ENCODE measurements at places on chromosomes 2 and 18.

GRCh38 chr2:62858231-62858832, 152.8 kb downstream of the EHBP1 start:
- DNase-seq, result no peak

- DNase-seq, result no peak
These were observed 257.2 kb upstream of the CHAC2 start for GRCh38 chr2:53510401-53510800.

DNA sequence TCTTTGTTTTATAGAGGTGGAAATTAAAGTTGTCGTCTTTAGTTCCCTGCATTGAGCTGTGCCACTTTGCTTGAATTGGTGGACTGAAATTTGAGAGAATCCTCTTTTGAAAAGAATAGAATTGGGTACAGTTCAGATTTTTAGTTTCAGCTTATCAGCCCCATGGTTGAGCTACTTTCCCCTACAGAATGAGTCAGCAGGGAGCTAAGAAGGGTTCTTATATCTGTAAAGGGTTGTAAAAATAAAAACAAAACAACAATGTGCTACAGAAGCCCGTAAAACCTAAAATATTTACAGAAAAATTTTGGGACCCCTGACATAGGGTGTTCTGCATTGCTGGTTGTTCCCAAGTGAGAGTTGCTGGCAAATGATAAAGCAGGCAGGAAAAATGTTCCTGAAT, 12.6 kb downstream of the SLC20A1 start:
- DNase-seq, result no peak

- no peak for DNase-seq
These were observed 381.6 kb upstream of the TRIB2 start for GRCh38 chr2:12335131-12335530.

- no peak for DNase-seq
These were observed 742 bp downstream of the PXDN start for GRCh38 chr2:1743396-1744150.

GRCh38 chr2:183093857-183094657, 15.5 kb downstream of the DUSP19 start:
- DNase-seq, result no peak

GRCh38 chr18:60413944-60414547, 41.5 kb upstream of the MC4R start:
- DNase-seq, result no peak

DNA sequence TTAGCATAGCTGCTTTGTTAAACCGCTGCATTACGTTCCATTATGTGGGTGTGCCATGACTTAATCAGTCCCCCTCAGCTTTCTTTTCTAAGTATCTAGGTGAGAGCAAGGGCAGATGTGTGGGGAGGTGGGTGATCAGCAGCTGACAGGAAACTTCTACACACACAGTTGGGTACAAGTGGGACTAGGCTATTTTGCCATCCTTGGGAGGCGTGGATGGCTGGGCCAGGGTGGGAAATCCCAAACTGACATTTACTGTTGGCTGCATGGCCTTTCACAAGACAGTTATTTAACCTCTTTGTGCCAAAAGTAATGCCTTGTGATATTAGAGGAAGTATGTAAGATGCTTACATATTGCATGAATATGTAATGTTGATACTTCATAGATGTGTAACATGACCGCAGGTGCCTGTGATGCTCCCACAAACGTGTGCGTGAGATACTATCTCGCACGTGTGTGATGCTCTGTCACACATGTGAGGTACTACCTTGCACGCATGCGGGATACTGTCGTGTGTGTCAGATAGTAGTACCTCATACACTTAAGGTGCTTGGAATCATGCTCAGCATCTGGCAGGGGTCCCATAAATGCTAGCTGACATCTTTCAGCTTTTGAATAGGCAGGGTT, 314.5 kb downstream of the PRKCE start:
- DNase-seq, result no peak

DNA sequence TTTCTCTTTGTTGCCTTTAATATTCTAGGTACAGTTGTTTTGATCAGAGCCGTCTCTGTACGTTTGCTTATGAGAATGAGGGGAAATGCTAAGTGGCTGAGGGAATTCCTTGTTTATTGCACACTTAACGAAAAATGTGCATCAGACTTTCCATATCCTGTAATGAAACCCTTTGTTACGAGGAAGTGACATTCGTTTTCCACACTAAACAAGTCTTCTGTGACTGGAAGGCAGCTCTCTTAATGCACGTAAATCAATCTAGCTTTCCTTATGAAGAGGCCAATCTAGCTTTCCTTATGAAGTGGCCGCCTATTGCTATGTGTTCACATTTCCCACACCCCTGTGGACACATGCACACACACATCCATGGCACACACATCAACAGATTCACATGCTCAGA, 186.2 kb downstream of the SNTG2 start:
- DNase-seq, result no peak

DNA sequence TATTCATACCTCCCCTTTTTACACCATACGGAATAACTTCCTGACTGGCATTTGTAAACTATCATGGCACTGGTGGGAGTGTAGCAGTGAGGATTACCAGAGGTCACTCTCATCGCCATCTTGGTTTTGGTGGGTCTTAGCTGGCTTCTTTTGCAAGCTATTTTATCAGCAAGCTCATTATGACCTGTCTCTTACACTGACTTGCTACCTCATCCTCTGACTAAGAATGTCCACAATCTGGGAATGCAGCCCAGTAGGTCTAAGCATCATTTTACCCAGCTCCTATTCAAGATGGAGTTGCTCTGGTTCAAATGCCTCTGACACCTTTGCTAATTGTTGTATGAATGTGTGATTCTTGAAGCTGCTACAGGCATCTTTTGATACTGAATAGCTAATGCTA, 950.8 kb upstream of the SLC39A10 start:
- no peak for DNase-seq

GRCh38 chr2:96264656-96265348, 995 bp downstream of the TMEM127 start:
- no peak for DNase-seq

DNA sequence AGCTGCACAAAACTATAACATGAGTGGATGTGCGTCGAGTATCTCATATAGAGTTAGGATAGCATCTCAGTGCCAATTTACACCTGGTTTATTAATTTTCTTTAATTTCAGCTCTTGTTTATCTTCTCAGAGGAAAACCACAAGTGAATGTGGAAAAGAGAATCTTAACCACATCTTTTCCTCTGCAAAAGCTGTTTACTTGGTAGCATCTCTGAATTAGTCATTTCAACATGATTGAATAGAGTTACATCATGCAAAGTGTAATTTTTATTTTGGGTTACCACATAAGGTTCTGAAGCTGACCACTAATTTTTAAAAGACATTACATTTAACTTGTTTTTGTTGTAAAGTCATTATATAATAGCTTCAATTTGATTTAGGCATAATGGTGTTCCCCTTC, 83.8 kb upstream of the FAM237A start:
- no peak for DNase-seq

- no peak for DNase-seq
These were observed 730.6 kb downstream of the TSN start for GRCh38 chr2:122486086-122486485.

DNA sequence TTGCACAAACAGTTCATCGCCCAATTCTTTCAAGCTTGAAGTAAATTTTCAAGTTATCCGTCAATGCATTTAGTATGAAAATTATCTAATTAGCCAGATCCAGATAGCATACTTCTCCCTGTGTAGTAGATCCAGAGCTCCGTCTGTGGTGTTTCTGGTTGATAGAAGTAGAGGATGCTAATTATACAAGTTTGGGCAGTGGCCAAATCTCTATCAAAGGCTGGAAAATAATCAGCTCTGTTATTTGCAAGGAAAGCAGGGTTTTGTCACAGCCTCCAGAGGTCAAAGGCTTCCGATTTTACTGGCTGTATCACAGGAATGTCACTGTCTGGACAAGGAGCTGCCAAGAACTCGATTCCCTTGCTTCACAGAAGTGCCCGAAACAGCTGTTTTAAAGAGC, 28.6 kb downstream of the LRRC30 start:
- no peak for DNase-seq

GRCh38 chr18:34773378-34773777, 63.3 kb downstream of the DTNA start:
- DNase-seq, result no peak

- DNase-seq, result no peak
These were observed 102.6 kb downstream of the HDAC4 start for GRCh38 chr2:239298116-239298804.

DNA sequence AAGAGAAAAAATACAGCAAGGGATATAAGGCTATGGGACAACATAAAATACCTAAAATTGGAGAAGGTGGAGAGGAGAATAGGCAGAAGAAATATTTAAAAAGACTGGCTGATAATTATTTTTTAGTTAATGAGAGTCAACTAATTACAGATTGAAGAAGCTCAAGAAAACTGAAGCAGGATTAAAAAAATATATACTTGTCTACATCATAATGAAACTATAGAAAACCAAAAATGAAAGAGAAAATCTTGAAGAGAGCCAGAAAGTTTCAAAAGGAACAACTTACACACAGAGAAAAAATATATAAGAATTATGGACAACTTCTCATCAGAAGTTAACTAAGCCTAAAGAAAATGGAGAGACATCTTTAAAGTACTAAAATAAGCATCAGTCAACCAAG, 62.9 kb upstream of the APCDD1 start:
- no peak for DNase-seq

DNA sequence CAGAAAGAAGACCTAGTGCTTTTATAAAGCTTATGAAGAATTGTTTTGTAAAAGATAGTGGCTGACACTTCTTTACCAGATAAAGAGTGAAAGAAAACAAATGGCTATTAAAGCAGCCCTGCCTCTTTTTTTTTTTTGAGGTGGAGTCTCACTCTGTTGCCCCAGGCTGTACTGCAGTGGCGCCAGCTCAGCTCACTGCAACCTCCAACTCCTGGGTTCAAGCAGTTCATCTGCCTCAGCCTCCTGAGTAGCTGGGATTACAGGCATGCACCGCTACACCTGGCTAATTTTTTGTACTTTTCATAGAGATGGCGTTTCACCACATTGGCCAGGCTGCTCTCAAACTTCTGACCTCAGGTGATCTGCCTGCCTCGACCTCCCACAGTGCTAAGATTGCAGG, 12.9 kb downstream of the ARPC2 start:
- DNase-seq, result no peak

DNA sequence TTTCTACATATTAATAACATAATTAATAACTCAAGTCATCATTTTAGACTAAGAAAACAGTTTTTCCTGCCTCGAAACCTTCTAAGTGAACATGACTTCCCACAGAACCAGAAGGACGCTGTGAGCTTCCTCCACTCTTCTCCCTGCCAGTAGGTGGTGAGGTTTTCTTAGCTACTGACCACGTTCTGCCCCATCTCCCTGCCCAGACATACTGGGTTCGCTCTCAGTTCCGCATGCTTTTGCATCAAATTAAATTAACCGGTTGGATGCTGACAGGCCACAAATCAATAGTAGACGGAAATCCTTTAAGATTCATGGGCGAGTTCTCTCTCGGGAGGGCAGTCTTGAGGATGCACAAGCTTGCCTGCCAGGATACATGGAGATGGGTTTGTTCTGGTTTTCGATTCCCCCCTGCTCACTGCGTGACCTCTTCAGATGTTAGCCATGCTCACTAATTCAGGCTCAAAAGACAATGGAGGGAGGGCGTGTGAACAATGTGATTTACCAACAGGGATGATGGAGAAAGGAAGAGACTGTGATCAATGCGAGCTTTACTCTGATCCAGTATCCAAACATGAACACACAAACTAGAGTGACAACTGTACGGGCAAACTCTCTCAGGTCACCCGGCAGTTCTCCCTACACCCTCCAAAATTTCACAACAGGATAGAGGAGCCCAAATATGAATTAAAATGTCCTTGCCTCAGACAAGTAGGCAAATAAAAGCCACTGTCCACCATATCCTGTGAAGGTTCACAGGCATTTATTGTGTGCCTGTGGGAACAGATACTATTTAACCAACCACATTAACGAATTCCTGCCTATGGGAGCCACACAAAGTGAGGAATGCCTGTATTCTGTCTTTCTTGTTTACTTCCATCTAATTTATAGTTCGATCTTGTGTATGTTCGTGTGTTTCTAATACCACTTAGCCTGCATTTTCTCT, 375.7 kb downstream of the EIPR1 start:
- DNase-seq, result no peak

DNA sequence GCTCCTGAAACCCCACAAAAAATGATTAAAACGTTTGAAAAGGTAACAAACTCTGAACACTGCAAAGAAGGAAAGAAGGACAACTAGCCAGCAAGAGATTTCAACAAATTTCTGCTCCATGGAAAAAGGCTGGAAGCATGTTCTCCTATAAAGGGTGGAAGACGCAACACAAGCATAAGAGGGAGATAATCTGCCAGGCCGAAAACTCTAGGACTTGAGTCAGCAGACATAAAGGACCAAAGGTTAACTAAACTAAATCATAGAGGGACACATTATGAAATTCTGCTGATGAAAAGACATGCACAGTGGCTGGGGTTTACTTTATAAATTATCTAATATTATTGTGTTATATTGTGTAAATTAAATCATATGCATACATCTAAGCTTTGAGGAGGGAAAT, 6.8 kb downstream of the NPHP1 start:
- no peak for DNase-seq
